Memory B cell (primary cell): ENCODE measurements at places on chromosomes 4 and X.

GRCh38 chrX:133249266-133250058, 31.3 kb upstream of the TFDP3 start:
- no peaks in the 10 kb centered on the region for H3K27me3 ChIP-seq
- H3K4me3 ChIP-seq: no peak overlapping the region
- H3K4me1 ChIP-seq: no peaks in the 10 kb centered on the region
- no peak overlapping the region for H3K27ac ChIP-seq
- no peaks in the 10 kb centered on the region for H3K36me3 ChIP-seq

DNA sequence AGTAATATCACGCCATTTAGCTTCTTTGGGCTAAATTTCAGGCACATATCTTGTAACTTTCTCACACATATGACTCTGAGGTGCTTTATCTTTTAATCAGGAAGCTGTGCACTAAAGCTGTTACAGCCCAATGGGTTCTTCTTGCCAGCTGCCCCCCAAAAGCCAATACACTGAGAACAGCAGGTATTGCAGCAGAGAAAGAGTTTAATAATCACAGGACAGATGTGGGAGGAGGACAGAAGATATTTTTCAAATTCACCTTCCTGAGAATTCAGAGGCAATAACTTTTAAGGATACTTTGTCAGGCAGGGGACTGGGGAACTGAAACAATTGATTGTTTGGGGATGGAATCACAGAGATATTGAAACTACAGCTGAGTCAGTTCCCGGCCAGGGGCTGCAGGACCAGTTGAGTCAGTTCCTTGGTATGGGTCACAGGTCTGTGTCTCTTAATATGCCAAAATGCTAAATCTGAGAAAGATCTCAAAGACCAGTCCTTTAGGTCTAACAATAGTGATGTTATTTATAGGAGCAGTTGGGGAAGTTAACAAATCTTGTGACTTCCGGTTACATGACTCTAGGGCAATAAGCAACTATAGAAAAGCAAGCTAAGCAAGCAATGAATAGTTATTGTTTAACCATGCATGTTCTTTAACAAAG, 28.1 kb downstream of the DDIT4L start:
- H3K36me3 ChIP-seq: peaks cover 7% of the 10 kb centered on the region
- DNase-seq: no peak

GRCh38 chrX:55839485-55839884, 121.9 kb downstream of the RRAGB start:
- no peaks in the 10 kb centered on the region for H3K27me3 ChIP-seq
- no peak for DNase-seq
- peaks cover 6% of the 10 kb centered on the region for H3K4me1 ChIP-seq
- H3K36me3 ChIP-seq: no peaks in the 10 kb centered on the region
- no peak overlapping the region for H3K4me3 ChIP-seq

- H3K4me1 ChIP-seq: peaks cover 42% of the 10 kb centered on the region
- H3K27ac ChIP-seq: peak overlapping the region; percentile 79
- peak overlapping the region; percentile 88 for H3K4me3 ChIP-seq
- H3K36me3 ChIP-seq: no peaks in the 10 kb centered on the region
- H3K27me3 ChIP-seq: no peaks in the 10 kb centered on the region
Measured at GRCh38 chrX:130172127-130172845, 524 bp downstream of the RAB33A start.
